Activated CD8-positive, alpha-beta T cell treated with anti-CD3 and anti-CD28 coated beads, Interleukin-2, amount 10 ng/mL, durations not matched to agents 7 days and 5 days (primary cell): ENCODE measurements at places on chromosomes 2 and 18. TPM values are rescaled to one million over a fixed set of nuclear protein-coding genes. Genes with fewer than 3 reads are reported as not detected.
A peak's percentile ranks its signal among the peaks of the same experiment; 100 is the strongest.

CIB4 gene
- not detected for total RNA-seq

TMEFF2 gene
- not detected for total RNA-seq

FBLN7 gene
- 0.58 TPM for total RNA-seq

FAM237A gene
- total RNA-seq: not detected

OSBPL6 gene
- 0.16 TPM for total RNA-seq

CTAGE1 gene
- not detected for total RNA-seq

ALLC gene
- not detected for total RNA-seq

POTEE gene
- total RNA-seq: 1.0 TPM

DNA sequence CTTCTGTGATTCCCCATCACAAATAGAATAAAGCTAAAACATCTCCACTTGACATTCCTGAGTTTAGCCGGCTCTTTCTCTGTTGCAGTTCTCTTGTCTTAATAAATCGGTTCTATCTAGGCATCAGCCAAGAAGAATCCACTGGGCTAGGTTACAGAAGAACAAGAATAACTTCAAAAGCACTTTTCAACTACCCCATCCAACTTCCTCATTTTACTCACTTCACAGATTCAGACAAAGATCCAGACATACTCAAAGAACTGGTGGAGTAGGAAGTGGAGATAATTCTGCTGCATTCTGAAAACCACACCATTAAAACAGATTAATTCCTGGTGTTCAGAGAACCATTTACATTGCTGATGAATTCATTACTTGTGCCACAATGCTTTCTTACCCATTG, 9.6 kb upstream of the ALPK2 start:
- no peak for DNase-seq

DNA sequence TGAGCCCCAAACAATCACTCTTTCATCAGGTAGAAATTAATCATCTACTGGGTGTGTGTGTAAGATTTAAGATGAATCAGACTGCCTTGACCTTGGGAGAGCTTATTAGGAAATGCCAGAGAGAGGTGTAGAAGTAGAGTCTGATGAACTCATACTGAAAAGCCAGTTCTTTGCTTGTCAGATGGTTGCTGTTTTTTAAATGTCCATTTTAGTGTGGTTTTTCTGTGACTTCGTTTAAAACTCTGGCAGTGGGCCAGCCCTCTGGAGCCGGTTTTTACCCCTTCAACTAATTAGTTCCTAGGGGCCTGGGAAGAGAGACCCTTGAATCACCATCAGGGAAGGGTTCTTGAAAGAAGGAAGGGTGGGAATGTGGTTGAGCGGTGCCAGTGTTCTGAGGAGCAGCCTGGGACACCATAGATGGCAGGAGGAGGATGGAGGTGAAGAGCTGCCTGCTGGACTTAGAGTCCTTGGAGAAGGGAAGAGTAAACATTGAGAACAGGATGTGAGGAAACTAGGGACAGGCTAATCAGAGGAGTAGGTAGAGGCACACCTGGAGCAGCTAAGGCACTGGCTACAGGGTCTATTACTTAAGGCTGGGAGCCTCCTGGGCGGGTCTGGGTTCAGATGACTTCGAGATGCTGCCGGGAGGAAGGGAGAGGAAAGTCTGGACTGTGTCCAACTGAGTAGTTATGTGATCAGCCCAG, 66.1 kb downstream of the LRRFIP1 start:
- no peak for DNase-seq

- no peak for DNase-seq
Observed at GRCh38 chr2:60948926-60949579, 67.7 kb downstream of the REL start.

DNA sequence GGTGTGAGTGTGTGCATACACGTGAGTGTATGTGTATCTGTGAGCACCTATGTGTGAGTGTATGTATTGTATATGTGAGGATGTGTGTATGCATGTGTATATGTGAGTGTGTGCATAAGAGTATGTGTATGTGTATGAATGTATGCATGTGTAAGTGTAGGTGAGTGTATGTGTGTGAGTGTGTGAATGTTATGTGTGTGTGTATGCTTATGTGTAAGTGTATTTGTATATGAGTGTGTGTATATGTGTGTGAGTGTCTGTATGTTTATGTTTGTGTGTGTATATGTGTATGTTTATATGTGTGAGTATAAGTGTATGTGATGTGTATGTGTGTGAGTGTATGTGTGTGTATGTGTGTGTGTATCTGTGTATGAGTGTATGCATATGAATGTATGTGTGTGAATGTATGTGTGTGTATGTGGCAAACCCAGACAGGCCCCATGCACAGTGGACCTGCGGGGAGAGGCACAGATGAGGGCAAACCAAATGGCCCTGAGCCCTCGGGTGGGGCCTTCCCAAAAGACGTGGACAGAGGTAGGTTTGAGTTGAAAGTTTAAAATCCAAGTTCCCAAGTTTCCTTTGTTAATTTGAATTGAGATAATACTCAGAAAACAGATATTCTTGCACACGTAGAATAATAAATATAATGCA, 51.5 kb downstream of the EDAR start:
- DNase-seq: no peak

- no peak for DNase-seq
Observed at GRCh38 chr2:57884281-57884680, 162.3 kb upstream of the VRK2 start.

- DNase-seq: no peak
Observed at GRCh38 chr2:188787021-188787657, 187.0 kb upstream of the COL3A1 start.

DNA sequence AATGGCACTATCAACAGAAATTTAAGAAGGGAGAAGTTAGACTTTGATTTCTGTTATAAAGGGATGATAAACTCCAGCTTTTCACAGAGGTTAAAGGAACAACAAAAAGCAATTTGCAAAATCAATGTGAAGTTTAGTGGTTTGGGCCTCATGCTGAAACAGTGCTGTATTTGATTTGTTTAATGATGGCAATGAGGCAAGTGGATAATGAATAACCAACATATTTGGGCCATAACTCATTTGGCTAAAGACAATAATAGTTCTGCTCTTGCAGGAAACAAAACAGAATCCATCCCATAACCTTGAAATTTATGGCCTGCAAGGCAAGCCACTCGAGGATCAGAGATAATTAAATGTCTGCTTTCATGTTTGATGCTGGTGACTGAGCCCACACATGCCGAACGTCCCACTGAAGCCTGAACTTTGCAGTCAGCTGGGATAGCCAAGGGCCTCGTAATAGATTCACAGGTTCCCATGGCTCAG, 56.5 kb downstream of the TPGS2 start:
- DNase-seq: no peak

- no peak for DNase-seq
Observed at GRCh38 chr2:85718009-85718391, 23.8 kb downstream of the GNLY start.

DNA sequence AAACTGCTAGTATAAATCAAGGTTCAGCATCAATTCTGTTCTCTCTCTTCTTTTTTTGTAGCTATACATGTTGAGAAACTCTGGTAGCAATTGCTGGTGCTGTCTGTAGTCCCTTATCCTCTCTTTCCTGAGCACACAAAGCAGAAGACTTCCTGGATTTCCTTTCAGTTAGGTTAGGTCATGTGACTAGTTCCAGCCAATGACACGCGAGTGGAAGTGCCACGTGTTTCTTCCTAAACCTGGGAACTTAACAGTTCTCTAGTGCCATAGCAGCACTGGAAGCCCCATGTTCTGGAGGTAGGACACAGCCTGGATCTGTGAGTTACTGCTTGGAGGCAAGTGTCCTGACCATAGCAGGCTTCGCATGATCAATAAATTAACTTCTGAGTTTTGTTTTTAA, 125.9 kb downstream of the PLA2R1 start:
- no peak for DNase-seq

GRCh38 chr18:12041561-12041960, 52.1 kb upstream of the ANKRD62 start:
- DNase-seq: no peak

DNA sequence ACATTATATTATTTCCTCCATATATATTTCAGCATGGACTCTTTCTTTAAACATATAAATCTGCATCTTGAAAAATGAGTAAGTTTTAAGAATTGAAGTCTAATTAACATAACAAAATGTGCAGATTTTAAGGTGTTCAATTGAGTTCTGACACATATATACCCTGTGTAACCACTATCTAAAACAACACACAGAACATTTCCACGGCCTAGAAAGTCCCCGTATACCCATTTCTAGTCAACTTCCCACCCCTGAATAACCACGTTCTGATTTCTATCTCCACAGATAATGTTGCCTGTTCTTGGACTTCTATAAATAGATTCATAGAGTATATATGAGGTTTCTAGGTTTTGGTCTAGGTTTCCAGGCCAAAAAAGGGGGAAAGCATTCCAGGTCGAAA, 87.5 kb downstream of the AAK1 start:
- no peak for DNase-seq

DNA sequence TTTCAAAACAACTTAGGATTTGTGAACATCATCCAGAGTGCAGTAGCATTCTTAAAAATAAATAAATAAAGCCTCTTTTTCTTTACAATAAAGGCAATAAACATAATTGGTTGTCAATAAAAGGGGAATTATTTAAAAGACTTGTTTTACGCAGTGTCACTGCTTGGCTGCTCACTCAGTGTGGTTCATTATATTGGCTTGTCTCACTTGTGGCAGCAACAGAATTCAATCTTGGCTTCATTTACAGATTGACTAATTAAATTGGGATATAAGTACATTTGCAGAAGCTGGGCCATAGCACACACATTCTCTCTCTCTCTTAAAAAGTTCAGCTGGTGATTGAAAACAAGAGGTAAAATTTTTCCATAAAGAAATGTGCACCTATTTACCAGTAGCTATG, 1027.6 kb downstream of the LRP1B start:
- DNase-seq: no peak

DNA sequence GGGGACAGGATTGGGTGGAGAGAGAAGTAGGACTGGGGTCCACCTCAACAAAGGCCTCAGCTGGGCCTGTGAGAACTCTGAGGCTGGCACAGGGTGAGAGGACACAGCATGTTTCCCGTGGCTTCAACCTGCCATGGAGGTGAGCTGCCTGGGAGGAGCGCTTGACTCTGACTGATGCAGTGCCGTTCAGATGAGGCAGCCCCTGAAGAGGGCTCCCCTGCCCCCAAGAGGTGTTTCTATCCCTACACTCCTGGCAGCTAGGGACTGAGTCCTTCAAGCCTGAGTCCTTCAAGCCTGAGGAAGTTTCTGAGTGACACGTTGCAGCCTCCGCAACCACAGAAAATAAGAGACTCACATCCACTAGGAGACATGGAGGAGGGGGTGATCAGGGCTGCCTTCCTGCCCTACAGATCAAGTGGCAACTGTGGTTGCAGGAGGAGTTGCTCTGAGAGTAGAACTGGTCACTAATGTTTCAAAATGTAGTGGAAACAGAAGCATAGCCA, 49.6 kb upstream of the TMEM177 start:
- no peak for DNase-seq

DNA sequence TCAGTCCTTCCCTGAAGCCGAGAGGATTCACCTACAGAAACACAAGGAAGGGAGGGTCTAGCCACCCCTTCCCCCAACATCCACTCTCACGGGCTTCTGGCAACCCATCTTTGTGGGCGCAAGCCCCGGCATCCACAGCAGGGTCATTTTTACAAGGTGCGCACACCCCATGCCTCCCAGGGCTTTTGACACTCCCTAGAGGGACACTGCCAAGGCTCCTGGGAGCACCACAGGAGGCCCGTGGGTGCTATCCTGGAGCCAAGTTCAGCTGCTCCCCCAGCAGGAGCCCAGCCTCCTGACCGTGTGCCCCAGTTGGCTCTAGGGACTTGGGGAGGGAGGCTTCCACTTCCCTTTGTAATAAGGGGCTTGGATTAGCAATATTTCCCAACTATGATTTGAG, 251.6 kb downstream of the TNS1 start:
- DNase-seq: peak; percentile 15

DNA sequence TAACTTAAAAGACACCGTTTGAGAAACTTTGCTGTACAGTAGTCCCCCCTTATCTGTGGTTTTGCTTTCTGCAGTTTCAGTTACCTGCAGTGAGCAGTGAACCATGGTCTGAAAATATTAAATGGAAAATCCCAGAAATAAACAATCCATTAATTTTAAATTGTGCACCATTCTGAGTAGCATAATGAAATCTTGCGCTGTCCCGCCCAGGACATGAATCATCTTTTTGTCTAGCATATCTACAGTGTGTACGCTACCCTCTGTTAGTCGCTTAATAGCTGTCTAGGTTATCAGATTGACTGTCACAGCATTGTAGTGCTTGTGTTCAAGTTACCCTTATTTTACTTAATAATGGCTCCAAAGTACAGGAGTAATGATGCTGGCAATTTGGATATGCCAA, 6.1 kb downstream of the ARPC2 start:
- DNase-seq: peak; percentile 21

DNA sequence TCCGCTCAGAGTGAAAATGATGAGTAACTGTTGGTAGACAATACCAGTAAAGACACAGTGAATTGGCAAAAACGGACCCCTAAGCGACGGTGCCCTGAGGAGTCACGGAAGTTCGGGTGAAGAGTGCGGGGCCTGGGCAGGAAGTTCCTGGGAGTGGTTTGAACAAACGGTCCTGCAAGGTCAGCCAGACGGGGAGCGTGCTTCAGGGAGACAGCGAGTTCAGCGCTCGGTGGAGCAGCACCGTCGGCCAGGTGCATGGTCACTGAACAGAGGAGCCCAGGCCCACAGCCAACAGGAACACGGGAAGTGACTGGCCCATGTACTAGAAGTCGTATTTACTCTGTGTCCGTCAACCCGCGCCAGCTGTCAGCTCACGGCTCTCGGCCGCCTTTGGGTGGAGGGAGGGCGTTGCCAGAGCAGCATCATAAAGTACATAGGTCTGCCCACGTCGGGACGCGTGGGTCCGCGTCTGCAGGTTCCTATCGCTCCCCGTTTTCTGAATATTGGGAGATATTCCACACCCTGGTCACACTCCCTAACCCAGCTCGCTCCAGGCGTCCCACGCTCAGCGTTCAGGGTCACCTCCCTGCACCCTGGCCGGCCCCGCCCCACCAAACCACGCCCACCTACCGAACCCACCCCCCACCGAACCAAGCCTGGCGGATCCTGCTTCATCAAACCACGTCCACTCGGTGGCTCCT, 75.6 kb upstream of the UXS1 start:
- peak; percentile 60 for DNase-seq

DNA sequence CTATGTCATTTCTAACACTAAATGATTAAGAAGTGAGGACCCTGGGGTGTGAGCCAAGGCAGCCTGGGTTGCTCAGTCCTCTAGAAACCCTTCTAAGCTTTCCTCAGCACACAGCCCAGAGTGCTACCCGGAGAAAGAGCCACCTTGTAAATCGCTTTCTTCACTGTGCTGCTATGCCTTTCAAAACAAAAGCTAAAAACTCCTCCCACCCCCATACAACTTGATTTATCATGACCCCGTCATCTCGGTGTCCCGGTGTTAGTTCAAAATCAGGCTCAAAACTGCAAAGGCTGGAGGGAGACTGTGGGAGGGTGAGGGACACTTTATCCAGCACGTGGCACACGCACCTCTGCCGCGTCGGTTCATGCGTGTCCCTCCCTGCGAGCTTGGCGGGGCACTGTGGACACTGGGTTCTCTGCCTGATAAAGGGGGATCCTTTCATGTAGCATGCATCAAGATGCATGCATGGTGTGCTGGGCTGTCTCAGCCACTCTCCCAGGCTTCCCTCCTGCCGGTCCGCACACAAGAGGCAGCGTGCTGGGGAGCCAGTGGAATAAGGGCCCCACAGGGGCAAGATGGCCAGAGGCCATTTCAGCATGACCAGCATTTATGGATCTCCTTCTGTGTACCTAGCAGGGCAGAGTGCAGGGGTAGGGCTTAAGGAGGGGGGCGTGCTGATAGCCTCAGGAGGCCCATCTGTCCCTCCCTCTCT, 170.4 kb downstream of the SMAD7 start:
- no peak for DNase-seq

- peak; percentile 76 for DNase-seq
Observed at GRCh38 chr2:232611559-232612218, 21.7 kb upstream of the EFHD1 start.
